ENCODE measurements at places on chromosomes 4 and X. TPM values are rescaled to one million over a fixed set of nuclear protein-coding genes. Genes with fewer than 3 reads are reported as not detected.

- no peak for DNase-seq
These were observed 2025.2 kb downstream of the PCDH7 start for GRCh38 chr4:32745351-32745750.

DNA sequence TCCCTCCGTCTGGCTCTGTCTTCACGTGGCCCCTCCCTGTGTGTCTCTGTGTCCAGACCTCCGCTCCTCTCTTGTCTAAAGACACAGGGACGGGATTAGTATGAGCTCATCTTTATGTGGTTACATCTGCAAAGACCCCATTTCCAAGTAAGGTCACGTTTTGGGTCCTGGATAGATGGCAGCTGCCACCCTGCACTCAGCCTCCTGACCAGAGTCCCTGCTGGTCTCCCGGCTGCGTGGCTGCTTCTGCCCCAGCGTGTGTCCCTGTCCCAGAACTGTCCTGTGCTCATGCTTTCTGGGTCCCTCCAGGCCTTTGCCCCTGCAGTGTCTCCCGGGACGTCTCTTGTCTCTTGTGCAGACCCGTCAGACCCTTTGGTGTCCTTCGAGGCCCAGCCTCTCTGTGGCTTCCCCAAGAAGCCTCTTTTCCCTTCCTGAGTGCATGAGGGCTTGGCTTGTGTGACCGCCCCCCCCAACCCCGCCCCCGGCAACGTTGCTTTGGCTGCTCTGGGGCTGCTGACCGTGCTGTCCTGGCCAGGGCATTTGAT is 107.3 kb downstream of the PSAPL1 start:
- DNase-seq = no peak

- DNase-seq = no peak
These were observed 61.2 kb downstream of the METTL14 start for GRCh38 chr4:118746251-118746919.

DNA sequence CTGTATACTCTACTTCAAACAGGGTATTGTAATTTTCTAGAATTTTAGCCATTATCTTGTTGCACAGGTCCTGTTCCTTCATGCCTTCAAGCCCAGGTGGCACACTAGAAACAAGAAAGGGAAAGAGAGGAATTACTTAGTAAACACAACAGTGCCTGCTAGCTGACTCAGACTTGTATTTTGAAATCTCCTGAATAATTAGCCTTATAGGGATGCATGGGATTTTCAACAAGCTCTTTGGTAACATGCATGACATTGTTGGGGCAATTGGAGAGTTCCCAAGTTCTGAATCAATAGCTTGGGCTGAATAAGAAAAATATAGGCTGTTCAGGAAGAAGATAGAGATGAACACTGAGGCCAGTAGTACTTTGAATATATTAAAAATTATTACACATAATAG is 118.8 kb downstream of the FAM13A start:
- DNase-seq = no peak

- DNase-seq = no peak
These were observed 19.0 kb downstream of the PHKA2 start for GRCh38 chrX:18964901-18965300.

The VCX2 gene
- not detected for total RNA-seq

GRCh38 chr4:37389967-37390580 is 145.5 kb downstream of the NWD2 start:
- no peak for DNase-seq

GRCh38 chr4:47718696-47719095 is 119.2 kb downstream of the CORIN start:
- no peak for DNase-seq

The ARSH gene
- 0.52 TPM for total RNA-seq

DNA sequence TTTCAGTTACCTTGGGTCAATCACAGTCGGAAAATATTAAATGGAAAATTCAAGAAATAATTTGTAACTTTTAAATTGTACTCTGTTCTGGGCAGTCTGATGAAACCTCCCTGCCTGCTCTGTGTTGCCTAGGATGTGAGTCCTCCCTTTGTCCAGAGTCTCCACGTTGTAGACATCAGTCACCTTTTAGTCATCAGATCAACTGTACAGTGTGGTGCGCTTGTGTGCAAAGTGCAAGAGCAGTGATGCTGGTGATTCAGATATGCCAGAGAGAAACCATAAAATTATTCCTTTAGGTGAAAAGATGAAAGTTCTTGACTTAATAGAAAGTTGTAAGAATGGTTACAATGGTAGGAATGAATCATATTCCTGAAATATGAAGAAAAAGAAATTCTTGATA is 1.4 kb downstream of the SPATA4 start:
- no peak for DNase-seq

GRCh38 chrX:154603438-154604430 is 15.3 kb downstream of the CTAG1B start:
- DNase-seq = no peak

The USP26 gene
- total RNA-seq = not detected

GRCh38 chr4:151266497-151266896 is 10.5 kb upstream of the PRSS48 start:
- no peak for DNase-seq

The SPANXN4 gene
- total RNA-seq = not detected

GRCh38 chr4:88527787-88528186 is 4.2 kb upstream of the PYURF start:
- no peak for DNase-seq

- DNase-seq = no peak
These were observed 260.8 kb downstream of the BCOR start for GRCh38 chrX:39836802-39837420.

GRCh38 chrX:32744921-32745320 is 466.4 kb downstream of the DMD start:
- DNase-seq = no peak

- DNase-seq = no peak
These were observed 210.0 kb downstream of the KLHL4 start for GRCh38 chrX:87727620-87728019.

- DNase-seq = peak; percentile 54
These were observed 121.2 kb upstream of the NAP1L5 start for GRCh38 chr4:88818631-88819470.

The GLOD5 gene
- total RNA-seq = not detected

The PLXNA3 gene
- total RNA-seq = 54.0 TPM
